Hindlimb muscle (tissue), 1 donor: ENCODE measurements at places on chromosomes 7 and 10.

- DNase-seq, result peak; percentile 46
These were observed 274.4 kb downstream of the NEBL start for GRCh38 chr10:20622531-20623211.

DNA sequence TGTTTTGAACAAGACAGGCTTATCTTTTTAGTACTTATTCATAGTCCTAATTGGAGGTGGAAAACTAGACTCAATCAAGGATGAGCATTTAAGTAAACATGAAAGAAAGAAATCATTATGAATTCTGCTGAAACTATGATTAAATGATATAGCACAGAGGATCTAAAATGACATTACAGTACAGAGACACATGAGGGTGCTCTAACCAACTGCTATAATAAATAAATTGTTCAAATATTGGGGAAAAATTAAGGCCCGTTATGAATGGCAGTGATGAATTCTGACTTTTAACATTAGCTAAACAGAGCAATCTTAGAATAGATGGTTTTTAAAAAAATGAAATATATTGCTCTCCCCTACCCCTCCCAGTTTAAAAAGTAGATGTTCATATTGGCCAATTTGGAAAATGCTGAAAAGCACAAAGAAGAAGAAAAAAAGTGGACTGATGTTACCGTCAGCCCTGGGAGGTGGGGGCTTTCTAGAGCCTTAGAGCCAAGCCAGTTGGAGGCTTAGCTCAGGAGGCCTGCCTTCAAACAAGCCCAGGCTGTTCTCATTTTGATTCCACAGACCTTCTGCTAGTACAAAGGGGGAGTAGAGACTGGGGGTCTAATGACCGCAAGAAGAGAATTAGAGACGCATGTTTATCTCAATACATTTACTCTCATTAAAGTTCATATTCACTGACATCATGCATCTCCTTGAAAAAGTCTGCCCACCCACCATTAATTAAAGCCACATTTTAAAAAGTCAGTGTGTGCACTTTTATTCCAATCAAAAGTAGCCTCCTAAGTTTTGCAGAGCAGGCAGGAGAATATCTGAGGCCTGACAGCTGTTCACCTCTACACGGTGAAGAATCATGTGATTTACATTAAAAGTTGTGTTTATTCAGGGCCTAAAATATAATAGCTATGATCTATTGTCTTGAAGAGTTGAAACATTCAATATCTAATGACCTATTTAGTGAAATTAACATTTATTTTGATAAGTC is 10.0 kb downstream of the WNT2 start:
- no peak for DNase-seq

DNA sequence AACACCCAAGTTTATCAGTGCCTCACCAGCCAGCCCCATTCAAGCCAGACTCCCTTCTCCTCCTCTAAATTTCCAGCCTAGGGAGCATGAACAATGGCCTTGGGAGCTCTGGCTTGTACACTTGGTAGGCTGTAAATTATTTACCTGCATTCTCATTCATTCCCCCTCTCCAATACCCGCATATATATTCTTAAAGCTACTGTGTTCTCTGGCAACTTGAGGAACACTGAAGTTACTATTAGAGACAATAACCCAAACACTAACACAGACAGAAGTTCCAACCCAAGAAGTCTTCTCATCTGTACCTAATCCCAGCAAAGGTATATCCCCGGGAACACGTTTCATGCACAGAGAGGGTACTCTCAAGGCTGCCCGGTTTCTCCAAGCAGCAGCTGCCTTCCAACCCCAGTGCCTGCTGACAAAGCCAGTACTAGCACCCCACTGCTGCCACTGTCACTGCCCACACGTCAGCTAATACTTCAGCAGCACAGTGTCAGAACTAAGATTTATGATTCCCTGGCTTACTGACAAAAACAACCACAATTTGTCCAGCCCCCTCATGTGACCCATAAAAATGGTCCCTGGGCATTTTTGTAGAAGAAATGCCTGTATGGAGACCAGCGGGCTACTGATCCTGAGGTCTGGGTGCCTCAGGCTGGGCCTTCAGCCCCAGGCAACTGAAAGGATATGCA is 3.1 kb downstream of the WDR91 start:
- DNase-seq, result no peak

DNA sequence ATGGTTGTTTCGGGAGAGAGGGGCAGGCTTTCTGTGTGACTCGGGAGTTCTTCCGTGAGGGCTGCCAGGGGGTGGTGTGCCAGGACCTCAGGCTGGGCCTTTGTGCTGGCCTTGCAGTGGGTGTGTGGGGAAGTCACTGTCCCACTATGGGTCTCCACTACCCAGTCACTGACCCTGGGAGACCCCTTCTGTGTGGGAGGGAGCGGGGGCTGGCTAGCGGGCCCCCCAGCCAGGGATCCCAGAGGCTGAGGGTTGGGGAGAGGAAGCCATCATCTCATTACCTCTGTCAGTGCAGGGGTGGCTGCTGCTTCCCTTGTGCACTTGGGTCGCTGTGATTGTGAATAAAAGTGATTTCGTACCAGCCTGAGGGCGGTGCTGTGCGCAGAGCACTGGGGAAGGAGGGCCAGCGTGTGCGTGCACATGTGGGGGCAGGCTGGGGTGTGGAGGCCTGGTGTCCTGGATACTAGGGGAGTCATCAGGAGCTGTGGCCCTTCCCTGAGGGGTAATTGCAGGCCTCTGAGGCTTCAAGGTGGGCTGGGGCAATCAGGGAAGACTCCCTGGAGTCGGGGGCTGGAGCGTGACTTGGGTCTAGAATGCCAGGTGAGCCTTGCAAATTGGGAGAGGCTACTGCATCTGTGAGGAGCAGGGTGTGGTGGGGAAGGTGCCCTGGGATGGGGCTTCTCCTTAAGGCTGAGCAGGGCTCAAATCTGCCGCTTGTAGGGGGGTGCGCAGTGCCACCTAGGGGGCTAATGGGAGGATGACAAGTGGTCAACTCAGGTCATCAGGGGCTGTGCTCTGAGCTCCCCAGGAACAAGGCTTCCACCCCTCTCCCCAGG is 98.9 kb downstream of the NEURL1 start:
- no peak for DNase-seq
